ENCODE measurements at places on chromosomes 13 and 19.

DNA sequence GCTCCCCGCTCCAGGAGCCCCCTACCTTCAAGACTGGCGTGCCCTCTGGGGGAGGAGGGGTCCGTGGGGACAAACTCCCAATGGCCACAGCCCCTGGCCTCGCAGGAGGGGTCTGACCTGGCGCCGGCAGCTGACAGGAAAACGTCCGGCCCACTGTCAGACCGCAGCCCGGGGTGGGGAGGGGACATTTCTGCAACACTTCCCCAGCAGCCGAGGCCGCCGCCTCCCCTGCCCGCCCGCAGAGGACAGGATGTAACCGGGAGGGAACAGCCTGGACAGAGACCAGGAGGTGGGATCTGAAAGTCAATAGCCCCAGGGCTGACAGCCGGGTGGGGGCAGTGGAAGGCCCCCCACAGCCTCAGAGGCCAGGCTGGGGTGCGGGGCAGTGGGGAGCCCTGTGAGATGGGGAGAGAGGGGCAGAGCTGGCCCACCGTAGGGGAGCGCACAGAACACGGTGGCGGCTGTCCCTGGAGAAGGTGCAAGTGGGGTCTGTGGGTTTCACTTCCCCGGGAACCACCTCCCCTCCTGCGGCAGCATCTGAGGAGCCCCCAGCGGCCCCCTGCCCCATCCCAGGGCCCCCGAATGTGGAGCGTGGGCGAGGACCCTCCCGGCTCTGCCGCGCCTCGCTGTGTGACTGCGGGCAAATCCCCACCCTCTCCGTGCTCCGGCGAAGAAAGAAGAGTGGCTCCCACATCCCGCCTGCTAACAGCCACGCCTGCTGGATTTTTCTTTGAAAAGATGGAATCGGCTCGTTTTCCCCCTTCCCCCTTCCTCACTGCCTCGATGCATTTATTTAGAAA, at the start of gene PEAK3:
PEAK3 (minus strand) TSS at position 114 of the 800 bp plus-strand sequence. CDS start 1,244 bp downstream, outside the sequence.
- no peaks in the 10 kb centered on the region for H3K36me3 ChIP-seq
- H3K4me1 ChIP-seq: peaks cover 9% of the 10 kb centered on the region
- H3K27ac ChIP-seq: peak within 1 kb of the TSS; percentile 75
- H3K4me3 ChIP-seq: peak within 1 kb of the TSS; percentile 55
- DNase-seq: no peak
- H3K27me3 ChIP-seq: no peaks in the 10 kb centered on the region

- H3K4me3 ChIP-seq: peak overlapping the region; percentile 75
- peaks cover 15% of the 10 kb centered on the region for H3K36me3 ChIP-seq
- no peaks in the 10 kb centered on the region for H3K27me3 ChIP-seq
- peak overlapping the region; percentile 89 for H3K27ac ChIP-seq
These were observed 1.6 kb downstream of the MIDN start for GRCh38 chr19:1249990-1250436.

GRCh38 chr13:47661076-47661475, 340.0 kb downstream of the SUCLA2 start:
- DNase-seq: no peak
- H3K4me3 ChIP-seq: no peak overlapping the region
- peaks cover 7% of the 10 kb centered on the region for H3K27me3 ChIP-seq
- H3K27ac ChIP-seq: no peak overlapping the region

DNA sequence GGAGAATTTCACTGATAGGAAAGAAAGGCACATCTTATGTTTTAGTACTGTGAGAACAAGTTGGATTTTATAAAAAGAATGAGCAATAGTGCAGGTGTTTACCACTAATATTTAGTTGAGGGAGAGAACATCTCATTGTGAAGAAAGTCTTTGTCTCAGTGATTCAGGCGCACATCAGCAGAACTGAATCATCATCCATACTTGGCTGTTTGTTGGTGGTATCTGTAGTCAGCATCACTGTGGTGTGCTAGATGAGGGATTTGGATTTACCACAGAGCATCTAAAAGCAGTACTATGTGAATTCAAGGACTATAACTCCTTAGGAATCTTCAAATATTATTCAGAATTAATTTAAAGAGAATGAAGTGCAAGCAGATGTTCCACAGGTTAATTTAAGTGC, 1380.5 kb upstream of the ATXN8OS start:
- no peak for DNase-seq
- no peaks in the 10 kb centered on the region for H3K36me3 ChIP-seq
- no peaks in the 10 kb centered on the region for H3K4me1 ChIP-seq
- H3K27ac ChIP-seq: no peak overlapping the region

- no peaks in the 10 kb centered on the region for H3K36me3 ChIP-seq
- H3K27me3 ChIP-seq: no peaks in the 10 kb centered on the region
- no peak for DNase-seq
- no peaks in the 10 kb centered on the region for H3K4me1 ChIP-seq
- no peak overlapping the region for H3K27ac ChIP-seq
These were observed 33.5 kb downstream of the FBN3 start for GRCh38 chr19:8115805-8116396.

- no peak overlapping the region for H3K4me3 ChIP-seq
- H3K4me1 ChIP-seq: peaks cover 12% of the 10 kb centered on the region
- DNase-seq: peak; percentile 73
- H3K36me3 ChIP-seq: no peaks in the 10 kb centered on the region
- H3K27ac ChIP-seq: no peak overlapping the region
These were observed 62.6 kb downstream of the KDM4B start for GRCh38 chr19:5031231-5032100.

DNA sequence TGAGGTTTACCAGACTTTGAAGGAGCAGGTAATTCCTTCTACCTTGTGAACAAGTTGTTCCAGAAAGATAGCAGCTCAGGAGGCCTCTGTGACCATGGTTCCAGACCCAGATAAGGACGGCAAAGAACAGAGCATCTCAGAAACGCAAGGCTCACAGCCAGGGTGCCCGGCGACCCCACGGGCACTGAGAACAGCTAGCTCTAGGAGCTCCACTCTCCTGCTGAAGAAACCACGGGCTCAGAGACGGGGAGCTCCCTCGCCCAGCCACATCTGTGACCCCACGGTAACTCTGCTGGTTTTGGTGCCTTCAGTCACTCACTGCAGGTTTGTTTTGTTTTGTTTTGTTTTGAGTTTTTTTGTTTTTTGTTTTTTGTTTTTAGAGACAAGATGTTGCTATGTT, 16.0 kb upstream of the NCCRP1 start:
- no peak overlapping the region for H3K27ac ChIP-seq
- no peak for DNase-seq
- H3K4me3 ChIP-seq: no peak overlapping the region
- no peaks in the 10 kb centered on the region for H3K36me3 ChIP-seq

DNA sequence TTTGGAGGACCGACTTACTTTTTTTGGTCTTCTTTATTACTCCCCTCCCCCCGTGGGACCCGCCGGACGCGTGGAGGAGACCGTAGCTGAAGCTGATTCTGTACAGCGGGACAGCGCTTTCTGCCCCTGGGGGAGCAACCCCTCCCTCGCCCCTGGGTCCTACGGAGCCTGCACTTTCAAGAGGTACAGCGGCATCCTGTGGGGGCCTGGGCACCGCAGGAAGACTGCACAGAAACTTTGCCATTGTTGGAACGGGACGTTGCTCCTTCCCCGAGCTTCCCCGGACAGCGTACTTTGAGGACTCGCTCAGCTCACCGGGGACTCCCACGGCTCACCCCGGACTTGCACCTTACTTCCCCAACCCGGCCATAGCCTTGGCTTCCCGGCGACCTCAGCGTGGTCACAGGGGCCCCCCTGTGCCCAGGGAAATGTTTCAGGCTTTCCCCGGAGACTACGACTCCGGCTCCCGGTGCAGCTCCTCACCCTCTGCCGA, 409 bp downstream of the FOSB start:
- peak overlapping the region; percentile 98 for H3K4me3 ChIP-seq
- DNase-seq: no peak
- H3K27ac ChIP-seq: peak overlapping the region; percentile 99
- H3K4me1 ChIP-seq: peaks cover 31% of the 10 kb centered on the region

DNA sequence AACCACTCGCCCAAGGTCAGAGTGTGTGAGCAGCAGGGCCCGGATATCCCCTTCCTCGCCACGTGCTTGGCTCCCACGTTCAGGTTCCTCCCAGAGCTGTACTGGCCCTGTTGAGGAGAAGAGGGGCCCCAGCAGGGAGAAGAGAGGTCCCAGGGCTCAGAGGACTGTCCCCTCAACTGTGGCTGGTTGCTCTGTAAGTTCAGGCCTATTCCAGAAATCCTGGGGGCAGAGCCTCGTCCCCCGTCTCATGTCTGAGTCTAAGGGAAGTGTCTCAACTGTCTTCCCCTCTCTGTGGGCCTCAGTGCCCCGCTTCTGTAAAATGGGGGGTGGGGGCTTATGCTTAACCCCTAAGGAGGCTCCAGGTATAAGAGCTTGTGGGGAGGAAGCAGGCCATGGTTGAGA, 3.9 kb downstream of the PPP5C start:
- H3K4me3 ChIP-seq: peak overlapping the region; percentile 53
- H3K27ac ChIP-seq: peak overlapping the region; percentile 98
- H3K4me1 ChIP-seq: peaks cover 75% of the 10 kb centered on the region
- H3K36me3 ChIP-seq: peaks cover 2% of the 10 kb centered on the region

DNA sequence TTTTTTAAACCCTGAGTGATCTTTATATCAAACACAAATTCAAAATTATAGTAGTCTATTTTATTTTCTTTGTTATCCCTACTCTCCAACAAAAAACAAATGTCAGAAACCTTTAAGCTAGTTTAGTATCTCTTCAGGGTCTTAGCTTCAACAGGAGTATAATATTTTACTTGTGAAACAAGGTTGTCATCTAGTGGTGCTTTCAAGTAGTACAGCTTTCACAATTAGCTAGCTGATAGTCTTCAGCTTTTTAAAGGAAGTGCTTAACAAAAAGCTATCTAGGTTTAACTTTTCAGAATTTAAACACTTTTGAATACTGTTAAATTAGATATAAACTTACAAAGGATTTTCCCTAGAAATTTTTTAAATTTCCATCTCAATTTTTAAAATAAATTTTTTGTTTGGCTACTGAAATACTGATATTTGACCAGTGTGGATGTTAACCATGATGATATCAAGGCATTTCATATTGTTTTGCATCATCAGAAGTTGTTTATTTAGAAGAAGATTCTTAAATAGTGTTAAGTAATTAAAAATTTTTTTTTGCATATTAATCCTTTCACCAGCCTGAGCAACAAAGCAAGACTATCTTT, 34.2 kb downstream of the TDRD3 start:
- H3K36me3 ChIP-seq: no peaks in the 10 kb centered on the region
- H3K27me3 ChIP-seq: no peaks in the 10 kb centered on the region
- no peak for DNase-seq
- H3K27ac ChIP-seq: no peak overlapping the region
- peaks cover 10% of the 10 kb centered on the region for H3K4me1 ChIP-seq
- no peak overlapping the region for H3K4me3 ChIP-seq

All from naive thymus-derived CD8-positive, alpha-beta T cell (primary cell).